ENCODE measurements at places on chromosomes 7 and 10. TPM values are rescaled to one million over a fixed set of nuclear protein-coding genes. Genes with fewer than 3 reads are reported as not detected.

DNA sequence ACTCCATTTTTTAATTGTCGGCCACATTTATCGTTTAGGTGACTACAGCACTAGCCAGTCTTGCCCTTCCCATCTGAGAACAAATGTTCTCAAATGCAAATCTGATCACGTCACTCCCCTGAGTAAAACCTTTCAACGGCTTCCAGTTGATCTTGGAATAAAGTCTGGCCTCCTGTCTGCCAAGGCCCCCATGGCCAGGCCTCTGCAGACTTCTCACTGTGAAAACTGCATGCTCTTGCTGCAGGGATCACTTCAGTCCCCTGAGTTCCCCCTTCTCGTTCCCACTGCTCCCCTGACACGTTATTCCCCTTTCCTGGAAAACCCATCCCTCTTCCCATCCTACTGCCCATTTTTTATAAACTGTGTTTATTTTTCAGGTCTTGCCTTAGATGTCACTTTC is 124.1 kb upstream of the NEBL start:
- no peak for DNase-seq

GRCh38 chr10:118629211-118629610 is 33.8 kb upstream of the PRLHR start:
- DNase-seq: no peak

The ZNF503 gene
- 0.93 TPM for total RNA-seq

DNA sequence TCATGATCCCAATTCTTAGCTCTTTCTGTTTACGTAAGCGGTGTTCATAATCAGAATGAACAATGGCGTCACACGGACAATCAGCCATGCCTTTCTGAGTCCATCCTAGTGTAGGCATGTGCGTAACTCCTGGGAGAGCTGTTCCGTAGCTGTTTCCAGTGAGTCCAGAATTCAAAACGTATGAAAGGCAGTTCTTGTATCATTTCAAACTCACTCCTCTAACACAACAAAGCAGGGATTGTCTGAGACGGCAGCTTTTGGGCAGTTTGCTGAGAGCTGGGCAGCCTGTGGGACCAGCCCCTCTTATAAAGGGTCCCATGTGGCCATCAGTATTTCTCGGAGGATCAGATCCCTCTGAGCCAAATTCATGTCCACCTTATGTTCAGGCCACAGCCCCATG is 43.4 kb downstream of the PSPH start:
- no peak for DNase-seq

- DNase-seq: no peak
Measured at GRCh38 chr10:16544099-16544498, 22.4 kb upstream of the C1QL3 start.

- no peak for DNase-seq
Measured at GRCh38 chr7:70027867-70028266, 429.6 kb downstream of the AUTS2 start.

The TMEM236 gene
- total RNA-seq: 0.18 TPM

DNA sequence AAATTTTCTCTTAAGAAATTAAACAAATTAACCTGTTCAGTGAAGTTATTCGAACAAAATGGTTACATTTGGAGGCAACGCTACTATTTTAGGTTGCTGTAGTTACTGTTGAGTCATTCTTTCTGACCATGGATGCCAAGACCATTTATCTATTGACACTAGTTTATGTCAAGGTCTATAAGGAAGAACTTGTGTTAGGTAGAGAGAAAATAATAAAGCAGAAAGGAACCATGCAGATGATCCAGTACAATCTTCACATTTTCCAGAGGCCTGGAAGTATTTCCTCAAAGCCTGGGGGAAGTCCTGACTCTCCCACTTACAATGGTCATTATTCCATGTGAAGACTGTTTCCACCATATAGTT is 608.0 kb upstream of the GALNT17 start:
- no peak for DNase-seq

DNA sequence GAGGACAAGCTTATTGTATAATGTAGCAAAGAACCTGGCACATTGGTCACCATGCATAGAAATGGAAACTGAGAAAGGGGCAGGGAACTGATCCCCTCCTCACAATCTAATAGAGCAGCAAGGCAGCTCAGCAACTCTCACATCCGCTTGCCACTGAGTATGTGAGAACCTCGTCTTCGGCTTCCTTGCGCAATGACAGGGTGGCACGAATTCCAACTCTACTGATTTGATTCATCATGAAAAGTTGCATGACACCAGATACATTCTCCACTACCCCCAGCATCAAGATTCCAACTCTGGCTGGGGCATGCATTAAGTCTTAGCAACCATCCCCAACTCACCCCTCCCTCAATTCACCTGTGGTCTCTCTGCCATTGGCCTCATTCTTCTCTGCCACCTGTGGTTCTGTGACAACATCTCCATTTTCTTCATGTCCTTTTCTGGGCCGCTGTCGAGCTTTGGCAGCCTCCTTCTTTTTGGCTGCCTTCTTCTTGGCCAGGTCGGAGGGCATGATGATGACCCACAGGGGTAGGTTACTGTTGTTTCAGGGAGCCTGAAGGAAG is 976 bp downstream of the ABCF2 start:
- DNase-seq: no peak

The C10orf53 gene
- not detected for total RNA-seq

The HHEX gene
- 0.46 TPM for total RNA-seq

GRCh38 chr10:78980815-78981214 is 88.0 kb upstream of the ZMIZ1 start:
- DNase-seq: no peak

DNA sequence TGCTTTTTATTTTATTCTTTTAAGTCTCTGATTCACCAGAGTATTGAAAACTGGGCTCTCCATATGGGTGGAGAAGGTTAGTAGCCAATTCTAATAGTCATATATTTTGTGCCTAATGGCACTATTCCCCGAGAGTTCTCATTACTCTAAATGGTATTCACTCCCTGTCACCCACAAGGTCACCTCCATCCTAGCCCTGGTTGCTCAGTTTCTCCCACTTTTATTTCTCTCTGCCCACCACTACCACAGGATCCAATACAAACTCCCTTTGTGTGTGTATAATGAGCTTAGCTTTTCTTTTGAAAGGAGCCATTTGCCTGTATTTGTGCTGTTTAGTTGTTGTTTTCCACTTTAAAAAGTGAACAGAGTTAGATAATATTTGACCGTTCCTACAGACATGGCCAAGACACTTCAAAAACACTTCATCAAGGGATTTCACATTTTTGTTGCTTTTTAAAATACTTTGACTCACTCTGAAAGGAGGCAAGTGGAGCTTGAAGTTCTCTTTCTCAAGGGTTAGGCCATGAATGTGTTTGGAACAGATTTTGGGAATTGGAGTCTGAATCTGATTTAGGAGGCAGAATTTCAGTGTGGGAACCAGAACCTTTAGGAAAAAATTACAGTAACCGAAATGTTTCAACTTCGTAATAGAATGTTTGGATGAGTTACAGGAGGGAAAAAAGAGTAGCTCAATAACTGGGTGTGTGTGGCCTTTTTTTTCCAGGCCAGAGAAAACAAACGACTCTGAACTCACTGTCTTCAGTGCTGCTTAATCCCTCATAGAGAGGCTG is 321.3 kb downstream of the BICC1 start:
- DNase-seq: no peak

The STK32C gene
- total RNA-seq: 14.5 TPM

DNA sequence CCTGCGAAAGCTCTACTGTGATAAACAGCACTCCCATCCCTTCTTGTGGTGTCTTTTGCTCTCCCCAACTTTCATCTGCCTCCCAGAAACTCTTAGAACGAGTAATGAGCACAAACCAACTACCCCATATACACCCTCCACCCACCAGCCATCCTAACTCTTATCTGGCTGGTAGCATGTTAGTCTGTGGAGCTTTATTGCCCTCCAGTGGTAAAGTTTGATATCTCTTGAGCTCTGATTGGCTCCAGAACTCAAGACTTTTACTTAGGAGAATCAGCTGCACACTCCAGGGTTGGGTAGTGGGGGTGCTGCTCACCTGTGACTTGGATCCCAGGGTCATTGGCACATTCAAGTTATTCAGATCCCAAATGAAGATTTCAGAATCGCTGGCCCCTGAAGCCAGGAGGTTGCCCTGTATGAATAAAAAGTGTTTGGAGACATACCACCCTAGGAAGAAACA is 10.9 kb downstream of the SEC31B start:
- DNase-seq: no peak

The CRTAC1 gene
- not detected for total RNA-seq

- no peak for DNase-seq
Measured at GRCh38 chr7:90269163-90269562, 24.2 kb downstream of the CFAP69 start.

DNA sequence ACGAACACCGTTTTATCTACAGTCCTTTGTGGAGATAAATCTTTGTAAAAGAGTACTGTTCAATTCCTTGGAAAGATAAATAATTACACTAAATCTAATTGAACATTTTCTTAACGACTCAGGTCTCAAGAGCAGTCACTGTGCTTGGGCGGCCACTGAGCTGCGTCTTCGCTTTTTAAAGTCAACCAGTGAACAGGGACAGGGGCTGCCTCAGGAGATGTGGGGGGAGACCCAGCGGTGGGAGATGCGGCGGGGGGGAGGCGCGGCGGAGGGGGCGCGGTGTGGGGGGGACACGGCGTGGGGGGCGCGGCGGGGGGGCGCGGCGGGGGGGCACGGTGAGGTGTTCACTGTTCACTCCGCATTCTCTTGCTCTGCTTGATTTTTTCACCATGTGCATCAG is 39.8 kb downstream of the CAMK2B start:
- DNase-seq: no peak

DNA sequence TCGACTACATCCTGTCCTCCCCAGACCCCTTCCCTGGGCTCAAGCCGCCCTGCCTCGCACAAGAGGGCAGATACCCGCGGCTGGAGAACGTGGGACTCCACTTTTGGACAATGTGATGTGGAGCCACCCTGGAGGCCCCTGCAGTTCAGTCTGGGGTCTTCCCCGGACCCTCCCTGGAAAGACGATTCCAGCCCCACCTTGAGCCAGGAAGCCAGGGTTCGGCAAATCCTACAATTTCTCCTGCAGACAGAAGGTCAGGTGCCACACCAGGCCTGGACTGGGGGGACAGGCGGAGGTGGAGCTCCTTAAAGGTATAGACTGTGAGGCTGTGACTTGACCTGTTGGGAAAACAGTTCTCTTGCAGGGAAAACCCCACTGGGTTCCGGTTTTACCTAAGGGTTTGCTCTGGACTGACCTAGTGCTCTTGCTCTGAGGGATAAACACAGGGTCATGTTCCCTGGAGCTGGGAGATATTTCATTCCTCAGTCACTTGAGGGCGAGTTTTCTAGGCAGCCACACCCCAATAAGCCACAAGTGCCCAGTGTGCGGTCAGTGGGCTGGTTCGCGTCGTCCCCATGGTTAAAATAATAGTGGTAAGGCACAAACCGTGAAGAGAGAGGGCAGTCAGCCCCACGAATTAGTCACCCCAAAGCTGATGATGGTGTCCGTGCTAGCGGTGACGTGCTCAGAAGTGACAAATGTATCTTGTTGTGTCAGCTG is 1.6 kb downstream of the FOXL3 start:
- no peak for DNase-seq

The CALD1 gene
- total RNA-seq: 5.9 TPM

DNA sequence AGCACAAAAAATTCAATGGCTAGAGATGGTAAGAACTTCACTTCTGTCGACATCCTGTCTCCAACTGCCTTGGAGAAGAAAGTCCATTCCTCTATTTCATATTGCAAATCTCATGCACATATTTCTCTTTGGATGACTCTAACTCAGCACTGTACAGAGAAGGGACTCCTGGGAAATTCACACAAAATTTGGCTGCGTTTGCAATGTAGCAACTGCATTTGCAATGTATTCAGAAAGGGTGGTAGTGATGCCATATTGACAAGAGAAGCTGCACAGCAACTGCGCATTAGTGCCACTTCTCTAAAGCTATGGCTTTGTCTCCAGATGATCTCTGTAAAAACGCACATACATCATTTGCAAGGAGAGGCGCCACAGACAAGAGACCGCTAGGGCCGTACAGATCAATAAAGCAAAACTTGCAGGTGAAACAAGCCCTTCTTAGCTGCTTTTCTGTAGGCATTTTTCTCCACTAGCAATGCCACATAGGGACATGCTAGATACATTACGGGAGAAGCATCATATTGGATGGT is 389.5 kb downstream of the TCERG1L start:
- DNase-seq: no peak

DNA sequence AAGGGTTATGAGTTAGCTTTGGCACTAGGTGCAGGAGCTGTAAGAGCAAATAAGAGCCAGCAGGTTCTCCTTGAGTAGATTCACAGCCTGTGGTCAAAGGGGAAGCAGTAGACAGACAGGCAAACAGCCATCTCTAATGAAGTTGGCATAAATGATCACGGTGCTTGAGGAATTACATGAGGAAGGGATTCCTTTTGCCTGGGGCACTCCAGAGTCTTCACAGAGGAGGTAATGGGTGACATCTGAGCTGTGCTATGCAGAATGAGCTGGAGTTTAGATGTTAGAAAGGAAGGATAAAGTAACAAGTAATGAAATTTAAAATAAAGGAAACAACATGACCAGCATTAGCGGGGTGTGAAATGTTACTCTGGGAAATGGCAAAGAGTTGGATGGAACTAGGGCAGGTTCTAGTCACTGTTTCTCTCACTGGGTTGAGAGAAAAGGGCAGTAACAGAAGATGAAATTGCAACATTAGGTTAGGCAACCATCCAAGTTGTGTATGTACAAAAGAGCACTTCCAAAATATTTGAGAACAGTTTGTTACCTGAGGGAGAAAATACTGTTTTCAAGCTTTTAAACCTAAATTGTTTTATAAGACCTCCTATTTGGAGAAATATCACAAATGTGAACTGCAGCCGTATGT is 613.8 kb downstream of the PHTF2 start:
- DNase-seq: no peak

- DNase-seq: no peak
Measured at GRCh38 chr10:68172324-68172723, 59.6 kb downstream of the ATOH7 start.

DNA sequence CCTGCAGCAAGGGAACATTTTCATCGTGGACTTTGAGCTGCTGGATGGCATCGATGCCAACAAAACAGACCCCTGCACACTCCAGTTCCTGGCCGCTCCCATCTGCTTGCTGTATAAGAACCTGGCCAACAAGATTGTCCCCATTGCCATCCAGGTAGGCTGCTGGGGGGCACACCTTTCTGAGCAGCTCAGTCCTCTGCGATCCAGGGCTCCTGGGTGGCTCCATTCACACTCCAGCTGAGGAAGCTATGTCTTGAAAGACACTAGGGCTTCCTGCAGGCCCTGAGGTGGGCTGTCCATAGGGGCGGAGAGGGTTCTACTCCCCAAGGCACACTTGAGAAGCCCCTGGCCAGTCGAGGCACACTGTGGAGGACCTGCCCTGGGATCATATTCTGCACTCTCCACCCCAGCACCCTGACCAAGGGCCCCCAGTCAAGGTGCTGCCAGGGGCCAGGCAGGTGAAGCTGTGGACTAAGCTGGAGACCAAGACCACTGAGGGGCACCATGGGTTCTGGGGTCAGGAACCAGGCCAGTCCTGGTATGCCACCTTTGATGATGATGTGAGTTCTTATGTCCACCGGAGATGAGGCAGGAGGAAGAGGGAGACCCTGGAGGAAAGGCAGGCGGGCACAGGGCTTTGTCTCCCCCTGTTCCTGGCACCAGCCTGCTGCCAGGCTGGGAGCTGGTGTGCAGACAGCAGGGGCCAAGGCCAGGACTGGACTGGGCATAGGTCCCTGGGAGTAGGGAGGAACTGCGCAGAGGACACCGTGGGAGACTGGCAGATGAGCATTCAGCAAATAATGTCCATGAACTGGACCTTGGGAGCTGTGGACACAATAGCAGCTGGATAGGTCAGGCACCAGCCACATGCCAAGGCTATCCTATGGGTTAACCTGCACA is 54.8 kb downstream of the ALOX5 start:
- DNase-seq: no peak

The BEND7 gene
- total RNA-seq: not detected

All from activated naive CD4-positive, alpha-beta T cell treated with anti-CD3 and anti-CD28 coated beads, Interleukin-2, amount 50 U/mL, for 72 hours (primary cell).